ENCODE measurements at places on chromosomes 2 and 18.

- no peak for DNase-seq
Observed at GRCh38 chr2:112317303-112318158, 42.1 kb downstream of the ZC3H6 start.

- DNase-seq = no peak
Observed at GRCh38 chr2:51628917-51629316, 597.0 kb upstream of the NRXN1 start.

- DNase-seq = peak; percentile 77
Observed at GRCh38 chr2:119756837-119757236, 2.9 kb upstream of the PTPN4 start.

- no peak for DNase-seq
Observed at GRCh38 chr2:29803537-29803936, 117.8 kb downstream of the ALK start.

DNA sequence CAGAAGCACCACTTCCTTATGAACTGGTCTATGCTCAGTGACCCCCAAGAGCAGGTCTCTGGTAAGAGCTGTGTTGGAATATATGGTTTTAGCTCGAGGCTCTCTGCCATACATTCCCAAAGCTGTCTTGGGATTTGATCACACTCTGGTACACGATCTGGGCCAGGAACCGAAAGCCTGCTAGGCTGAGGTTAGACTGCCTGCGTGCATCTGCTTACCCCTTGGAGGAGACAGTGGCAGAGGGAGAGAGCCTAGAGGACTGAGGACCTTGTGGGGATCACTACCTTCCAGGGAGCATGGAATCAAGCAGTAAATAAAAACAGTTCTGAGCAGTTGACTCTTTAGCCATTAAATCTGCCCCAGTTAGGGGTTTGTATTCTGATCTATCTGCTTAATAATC is 63.7 kb downstream of the ZNF532 start:
- no peak for DNase-seq

DNA sequence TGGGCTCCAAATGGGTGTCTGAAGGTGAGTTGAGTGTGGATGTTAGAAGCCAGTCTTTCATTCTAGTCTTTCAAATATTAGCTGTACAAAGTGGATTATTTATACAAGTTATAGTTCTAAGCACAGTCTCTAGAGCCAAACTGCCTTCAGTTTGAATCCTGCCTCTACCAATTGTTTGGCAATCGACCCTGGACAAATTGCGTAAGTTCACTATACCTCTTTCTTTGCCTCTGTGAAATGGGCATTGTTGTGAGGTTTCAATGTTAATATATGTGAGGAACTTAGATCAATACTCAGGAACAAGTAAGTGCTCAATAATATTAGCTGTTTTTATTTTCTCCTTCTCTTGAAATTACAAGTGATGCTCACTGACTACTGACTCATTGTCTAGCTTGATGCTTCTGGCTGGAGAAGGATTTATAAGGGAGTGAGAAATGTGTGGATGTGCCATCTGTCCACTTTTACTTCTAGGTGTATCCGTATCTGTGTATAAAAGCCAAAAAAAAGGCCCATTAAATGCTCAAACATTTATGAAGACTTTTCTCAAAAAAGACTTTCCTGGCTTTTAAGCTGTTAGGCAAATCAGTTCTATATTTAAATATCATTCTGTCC is 48.1 kb upstream of the RAPH1 start:
- DNase-seq = no peak

DNA sequence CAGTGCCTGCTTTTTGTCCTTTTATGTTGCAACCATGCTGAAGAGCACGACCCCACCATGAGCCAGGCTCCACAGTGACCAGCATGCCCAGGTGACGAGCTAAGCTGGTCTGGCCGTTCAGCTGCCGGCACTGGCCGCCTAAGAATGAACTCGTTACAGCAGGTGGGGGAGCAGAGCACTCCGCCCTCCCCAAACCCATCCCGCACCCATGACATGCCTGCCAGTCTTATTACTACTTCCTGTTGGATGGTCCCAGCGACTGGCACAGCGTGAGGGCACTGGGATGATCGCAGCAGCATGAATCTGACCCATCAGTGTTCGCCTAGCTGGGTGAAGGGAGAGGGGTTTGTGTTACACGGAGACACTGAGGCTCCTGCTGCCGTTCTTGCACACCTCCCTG is 11.5 kb downstream of the DIPK1C start:
- DNase-seq = no peak

- DNase-seq = no peak
Observed at GRCh38 chr2:219408631-219409030, 9.5 kb upstream of the DES start.

GRCh38 chr2:187206071-187206470 is 242.0 kb downstream of the CALCRL start:
- no peak for DNase-seq

DNA sequence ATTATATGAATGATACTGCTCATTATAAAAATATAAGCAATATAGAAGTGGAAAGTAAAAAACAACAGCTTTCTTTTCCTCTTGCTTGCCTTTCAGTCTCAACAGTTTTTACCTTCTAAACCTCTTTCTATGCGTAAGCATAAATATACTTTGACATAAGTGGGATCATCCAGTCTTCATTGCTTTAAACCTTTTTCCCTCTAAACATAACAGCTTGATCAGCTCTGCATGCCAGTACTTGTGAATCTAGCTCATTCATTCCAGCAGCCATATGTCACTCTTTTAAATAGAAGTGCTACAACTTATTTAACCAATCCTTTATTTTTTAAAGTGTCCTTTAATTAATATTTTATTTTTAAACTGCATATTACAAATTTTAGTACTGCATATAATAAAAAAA is 88.1 kb downstream of the TTC27 start:
- no peak for DNase-seq

GRCh38 chr18:13216711-13217465 is 1.7 kb upstream of the LDLRAD4 start:
- peak; percentile 59 for DNase-seq

DNA sequence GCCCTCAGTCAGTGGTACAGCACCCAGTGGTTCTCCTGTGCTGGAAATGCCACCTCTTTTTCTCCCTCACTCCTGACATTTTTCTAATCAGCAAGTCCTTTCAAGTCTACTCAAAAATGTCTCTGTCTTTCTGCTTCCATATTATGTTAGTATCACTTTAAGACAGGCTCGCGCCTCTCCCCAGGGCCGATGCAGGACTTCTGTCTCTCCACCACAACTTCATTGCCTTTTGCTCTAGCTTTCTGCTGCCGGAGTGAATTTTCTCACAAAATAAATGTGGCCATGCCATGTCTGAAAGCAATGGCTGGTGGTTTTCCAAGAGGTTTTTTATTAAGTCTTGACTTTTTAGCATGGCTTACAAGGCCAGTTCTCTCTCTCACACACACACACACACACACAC is 73.6 kb downstream of the AOX1 start:
- DNase-seq = no peak

DNA sequence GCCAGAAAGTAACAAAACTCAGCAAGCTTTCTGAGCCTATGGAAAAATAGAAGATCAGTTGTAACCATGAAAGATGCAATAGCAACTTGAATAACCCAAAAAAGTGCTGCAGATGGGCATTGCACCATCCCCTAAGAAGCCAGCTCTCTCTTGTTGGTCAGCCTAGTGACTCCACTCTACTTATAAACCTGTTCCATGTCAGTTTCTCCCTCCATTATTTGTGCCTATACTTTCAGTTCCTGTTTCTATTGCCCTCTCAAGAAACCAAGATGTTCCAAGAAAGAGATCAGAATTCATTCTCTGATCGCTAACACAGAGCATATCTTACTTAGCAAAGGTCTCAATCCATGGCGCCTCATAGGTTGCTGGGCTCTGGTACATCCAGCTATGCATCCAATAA is 170.3 kb upstream of the MAP2 start:
- no peak for DNase-seq

DNA sequence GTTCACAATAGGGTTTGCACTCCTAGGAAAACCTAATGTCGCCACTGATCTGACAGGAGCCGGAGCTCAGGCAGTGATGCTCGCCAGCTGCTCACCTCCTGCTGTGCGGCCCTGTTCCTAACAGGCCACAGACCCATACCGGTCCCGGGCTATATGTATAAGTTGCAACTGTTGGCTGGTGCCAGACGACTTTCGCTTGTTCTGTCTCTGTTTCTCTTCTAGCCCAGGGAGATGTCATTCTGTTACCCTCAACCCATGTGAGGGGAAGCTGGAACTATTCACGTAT is 170.3 kb downstream of the BCL2 start:
- DNase-seq = no peak

DNA sequence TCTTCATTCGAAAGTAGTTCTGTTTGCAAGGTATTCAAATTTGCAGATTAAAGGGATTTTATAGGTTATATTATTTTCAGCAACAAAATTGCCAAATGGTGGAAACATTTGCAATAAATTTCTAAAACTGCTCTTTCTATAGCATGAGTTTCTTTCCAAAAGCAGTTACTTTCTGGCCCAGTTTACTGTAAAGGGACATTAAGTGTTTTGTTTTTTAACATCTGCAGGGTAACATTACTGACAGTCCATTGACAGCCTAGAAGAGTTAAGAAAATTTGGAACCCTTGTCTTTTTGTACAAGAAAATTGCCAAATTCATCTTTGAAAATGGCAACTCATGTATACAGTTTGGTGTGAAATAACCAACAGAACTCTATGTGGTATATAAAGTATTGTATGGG is 375.1 kb downstream of the SETBP1 start:
- DNase-seq = no peak

DNA sequence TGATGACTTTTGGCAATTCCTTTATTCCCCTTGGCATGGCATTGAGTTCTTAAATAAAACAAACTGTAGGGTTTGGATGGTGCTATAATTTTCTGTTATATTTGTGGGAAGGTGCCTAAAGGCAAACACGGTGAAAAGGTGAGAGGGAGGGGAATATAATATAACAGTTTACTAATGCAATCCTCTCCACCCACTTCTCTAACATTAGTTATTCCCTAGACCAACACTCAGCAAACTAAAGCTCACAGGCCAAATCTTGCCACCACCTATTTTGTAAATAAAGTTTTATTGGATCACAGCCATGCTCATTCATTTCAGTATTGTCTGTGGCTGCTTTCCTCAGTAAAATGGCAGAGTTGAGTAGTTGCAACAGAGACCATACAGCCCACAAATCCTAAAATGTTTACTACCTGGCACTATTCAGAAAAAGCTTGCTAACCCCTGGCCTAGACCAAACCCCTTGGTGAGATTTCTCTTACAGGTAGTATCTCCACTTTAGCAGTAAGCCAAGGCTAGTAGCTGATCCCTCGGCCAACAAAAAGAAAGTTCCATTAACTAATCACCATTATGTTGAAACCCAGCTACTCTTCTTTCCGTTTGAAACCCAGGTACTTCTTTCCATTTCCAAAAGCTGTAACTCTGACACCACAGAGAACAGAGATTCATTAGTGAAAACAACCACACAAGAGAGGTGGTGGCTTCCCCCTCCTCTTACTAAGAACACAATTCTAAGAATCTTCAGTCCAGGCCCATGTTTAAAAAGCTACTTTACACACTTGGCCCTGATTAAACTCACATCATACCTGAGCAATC is 136.1 kb upstream of the CHAC2 start:
- no peak for DNase-seq

DNA sequence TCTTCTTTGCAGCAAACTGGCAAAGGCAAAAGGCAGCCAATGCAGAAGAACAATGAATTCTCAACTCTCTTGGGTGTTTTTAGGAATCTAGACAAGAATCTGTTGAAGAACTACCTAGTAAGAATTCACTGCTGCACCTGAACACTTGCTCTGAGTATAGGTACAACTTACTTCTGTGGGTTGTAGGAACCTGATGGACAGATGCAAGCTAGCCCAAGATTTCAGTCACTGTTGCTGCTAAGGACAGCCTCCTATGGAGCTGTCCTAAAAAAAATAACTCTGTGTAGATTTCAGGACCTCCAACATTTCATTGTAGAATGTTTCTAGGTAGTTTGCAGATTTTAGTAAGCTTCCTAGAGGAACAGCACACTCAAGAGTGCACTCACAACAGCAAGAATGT is 363.5 kb downstream of the CBLN2 start:
- no peak for DNase-seq

- no peak for DNase-seq
Observed at GRCh38 chr2:109218087-109218791, 89.2 kb downstream of the SH3RF3 start.

- no peak for DNase-seq
Observed at GRCh38 chr2:212465456-212465855, 73.1 kb downstream of the ERBB4 start.

- DNase-seq = no peak
Observed at GRCh38 chr2:185583058-185583816, 155.4 kb upstream of the FSIP2 start.

DNA sequence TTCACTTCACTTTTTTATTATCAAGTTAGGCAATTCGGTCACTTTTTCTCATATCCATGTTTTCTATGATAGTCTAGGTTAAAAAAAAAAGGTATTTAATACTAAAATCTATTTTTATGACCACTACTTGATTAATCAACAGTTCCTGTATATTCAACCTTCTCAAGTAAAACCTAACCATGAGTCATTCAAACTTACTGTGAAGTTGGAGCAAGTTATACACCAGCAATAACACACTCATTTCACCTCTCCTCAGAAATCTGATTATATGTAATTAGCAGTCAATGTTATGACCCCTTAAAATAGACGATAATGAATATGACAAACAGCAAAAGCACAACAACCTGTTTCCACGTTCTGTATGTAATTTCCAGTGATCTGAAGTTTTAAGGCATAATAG is 35.0 kb upstream of the ADAM17 start:
- no peak for DNase-seq

GRCh38 chr2:32357318-32358110 is 691 bp downstream of the BIRC6 start:
- peak; percentile 68 for DNase-seq

DNA sequence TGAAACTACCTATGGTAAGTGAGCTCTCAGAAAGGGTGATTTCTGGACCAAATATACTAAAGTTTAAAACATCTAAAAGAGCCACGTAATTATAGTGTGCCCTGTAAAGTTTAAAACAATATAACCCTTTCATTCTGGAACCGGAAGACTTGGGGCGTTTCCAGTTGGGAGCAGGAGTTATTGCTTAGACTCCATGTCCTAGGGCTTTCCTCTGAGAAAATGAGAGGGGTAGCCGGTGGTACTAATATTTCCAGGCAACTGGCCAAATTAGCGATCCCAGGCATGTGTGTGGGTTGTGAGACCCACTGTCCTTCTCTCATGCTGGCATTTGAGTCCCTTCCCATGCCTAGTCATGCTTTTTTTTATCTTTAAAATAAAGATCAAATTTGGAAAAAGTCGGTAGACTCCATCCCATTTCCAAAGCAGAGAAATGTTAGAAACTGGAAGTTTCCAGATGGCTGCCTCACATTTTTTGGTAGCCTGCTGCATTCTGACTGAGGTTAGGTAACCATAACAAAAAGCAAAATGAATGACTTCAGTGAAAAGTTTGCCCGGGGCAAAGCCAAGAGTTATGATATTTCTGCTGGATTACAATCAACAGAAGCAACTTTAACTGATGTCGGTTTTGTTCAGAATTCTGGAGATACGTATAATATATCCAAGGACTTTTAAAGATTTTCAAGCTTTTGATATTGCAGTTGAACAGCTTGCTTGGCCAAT is 227.4 kb downstream of the SS18 start:
- DNase-seq = no peak

DNA sequence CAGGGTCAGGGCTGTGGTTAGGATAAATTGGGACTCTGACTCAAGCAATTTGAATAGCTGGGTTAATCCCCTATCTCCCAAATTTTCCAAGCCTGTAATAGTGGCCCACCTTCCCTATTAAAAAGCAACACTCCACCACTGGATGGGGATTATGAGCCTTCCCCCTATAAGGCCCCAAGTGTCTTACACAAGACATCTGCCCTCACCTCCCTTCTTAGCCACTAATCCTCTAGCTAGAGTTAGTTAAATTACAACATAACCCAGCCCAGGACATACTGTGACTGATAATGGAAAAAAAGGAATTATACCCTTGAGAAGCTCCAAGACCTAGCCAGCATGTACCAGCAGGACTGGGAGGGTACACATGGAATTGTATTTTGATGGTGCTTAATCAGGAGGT is 190.4 kb downstream of the NRP2 start:
- DNase-seq = no peak
